Body of pancreas (tissue), 4 donors: ENCODE measurements at places on chromosomes 2 and 18. TPM values are rescaled to one million over a fixed set of nuclear protein-coding genes. Genes with fewer than 3 reads are reported as not detected.

Gene EPHA4
- total RNA-seq, result 5.2 TPM

Gene TFCP2L1
- 8.3 TPM for total RNA-seq

Gene GREB1L
- total RNA-seq, result 3.0 TPM

Gene CBLN2
- not detected for total RNA-seq

DNA sequence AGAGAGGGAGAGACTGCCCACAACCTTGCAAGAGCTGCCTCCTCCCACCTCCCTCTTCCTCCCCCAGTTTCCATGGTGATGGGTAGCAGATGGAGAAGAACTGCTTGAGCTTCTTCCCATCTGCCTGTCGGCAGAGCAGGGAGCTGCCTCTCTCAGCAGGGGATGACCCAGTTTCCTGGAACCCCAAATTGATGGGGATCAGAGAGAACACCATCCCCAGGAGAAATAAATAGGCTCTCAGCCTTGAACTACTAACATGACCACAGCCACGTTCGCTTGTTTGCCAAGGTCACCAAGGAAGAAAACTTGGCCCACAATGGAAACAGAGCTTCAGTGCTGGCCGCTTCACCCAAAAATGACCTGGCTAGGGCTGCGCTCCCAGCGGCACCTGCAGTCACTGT, 82.2 kb downstream of the ADD2 start:
- H3K4me3 ChIP-seq, result no peak overlapping the region
- H3K4me1 ChIP-seq, result no peaks in the 10 kb centered on the region
- no peak for DNase-seq

GRCh38 chr2:134648586-134648985, 70.2 kb downstream of the TMEM163 start:
- no peak overlapping the region for H3K4me3 ChIP-seq
- no peaks in the 10 kb centered on the region for H3K4me1 ChIP-seq
- H3K27ac ChIP-seq, result no peak overlapping the region
- no peak for DNase-seq
- H3K27me3 ChIP-seq, result no peaks in the 10 kb centered on the region

- no peaks in the 10 kb centered on the region for H3K4me1 ChIP-seq
- no peak overlapping the region for H3K4me3 ChIP-seq
- no peaks in the 10 kb centered on the region for H3K36me3 ChIP-seq
- no peak overlapping the region for H3K27ac ChIP-seq
- no peak for DNase-seq
- no peaks in the 10 kb centered on the region for H3K27me3 ChIP-seq
These were observed 98.8 kb downstream of the ZBTB7C start for GRCh38 chr18:48310353-48310752.

- peak overlapping the region; percentile 72 for H3K27ac ChIP-seq
- H3K36me3 ChIP-seq, result no peaks in the 10 kb centered on the region
- DNase-seq, result peak; percentile 91
- H3K27me3 ChIP-seq, result no peaks in the 10 kb centered on the region
These were observed 19.9 kb downstream of the RNF144A start for GRCh38 chr2:6937157-6937556.

GRCh38 chr2:39998617-39999016, 219.6 kb upstream of the THUMPD2 start:
- no peak for DNase-seq
- no peaks in the 10 kb centered on the region for H3K36me3 ChIP-seq
- H3K4me3 ChIP-seq, result no peak overlapping the region
